H4 (cell line): ENCODE measurements at places on chromosomes 5 and 9.

GRCh38 chr9:16884373-16884772 lies 13.9 kb upstream of the BNC2 start:
- no peak for DNase-seq

- DNase-seq, result no peak
These were observed 22.9 kb downstream of the C5orf15 start for GRCh38 chr5:133945568-133945967.

DNA sequence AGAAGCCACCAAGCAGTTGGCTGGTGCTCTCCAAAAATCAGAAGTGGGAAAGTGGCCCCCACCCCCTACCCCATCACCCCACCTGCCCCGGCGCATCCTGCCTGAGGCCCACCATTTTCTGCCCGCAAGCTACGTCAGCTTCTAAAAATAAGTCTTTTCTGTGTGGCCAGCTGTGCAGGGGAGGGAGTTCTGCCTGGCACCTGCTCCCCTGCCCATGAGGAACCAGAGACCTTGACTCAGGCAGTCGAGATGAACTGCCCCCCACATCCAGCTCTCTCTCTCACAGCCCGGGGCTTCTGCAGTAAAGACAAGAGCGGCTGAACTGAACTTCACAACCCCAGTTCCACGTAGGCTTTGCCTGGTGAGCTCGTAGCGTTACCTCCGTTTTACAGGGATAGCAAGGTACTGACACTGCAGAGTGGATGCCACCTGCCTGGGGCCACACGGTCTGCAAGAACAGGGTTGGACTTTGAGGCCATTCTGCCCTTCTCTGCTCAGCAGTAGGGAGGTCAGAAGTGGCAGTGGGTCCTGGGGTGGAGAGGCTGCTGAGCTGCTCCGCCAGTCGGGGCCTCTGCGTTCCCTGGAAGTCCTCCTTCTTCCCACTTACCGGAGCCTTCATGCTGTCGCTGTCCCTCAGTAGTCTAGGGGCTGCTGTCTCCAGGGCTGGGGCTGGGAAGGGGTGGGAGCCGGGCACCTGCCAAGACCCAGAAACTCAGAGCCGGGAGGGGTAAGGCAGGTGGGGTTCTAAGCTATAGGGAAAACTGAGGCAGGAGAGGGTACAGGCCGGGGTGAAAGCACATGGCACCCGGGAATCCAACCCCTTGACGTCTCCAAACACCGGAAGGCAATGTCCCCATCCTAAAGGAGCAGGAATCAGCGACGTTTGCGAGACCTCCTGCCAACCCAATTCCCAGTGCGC lies 781 bp downstream of the ST6GALNAC4 start:
- DNase-seq, result no peak

- no peak for DNase-seq
These were observed 4.1 kb downstream of the SLC1A1 start for GRCh38 chr9:4494332-4494731.

- DNase-seq, result no peak
These were observed 135.4 kb downstream of the GDNF start for GRCh38 chr5:37704406-37704805.

GRCh38 chr5:82594097-82594496 lies 315.9 kb upstream of the RPS23 start:
- no peak for DNase-seq

DNA sequence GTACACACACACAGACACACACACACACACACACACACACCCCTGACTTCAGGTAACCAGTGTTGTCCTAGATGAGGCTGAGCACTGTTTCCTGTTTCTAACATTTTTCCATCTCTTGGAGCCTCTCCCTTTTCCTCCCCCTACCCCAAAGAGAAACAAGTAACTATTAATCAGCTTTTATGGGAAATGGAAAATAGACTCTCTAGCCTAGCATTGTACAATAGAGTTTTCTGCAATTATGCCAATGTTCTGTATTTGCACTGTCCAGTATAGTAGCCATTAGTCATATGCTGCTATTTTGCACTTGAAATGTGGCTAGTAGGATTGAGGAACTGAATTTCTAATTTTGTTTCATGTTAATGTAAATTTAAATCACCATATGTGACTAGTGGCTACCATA lies 33.1 kb downstream of the RAB3C start:
- no peak for DNase-seq

GRCh38 chr9:69223605-69224004 lies 49.5 kb downstream of the TJP2 start:
- peak; percentile 54 for DNase-seq

GRCh38 chr5:168076561-168076991 lies 214.9 kb upstream of the WWC1 start:
- peak; percentile 67 for DNase-seq

DNA sequence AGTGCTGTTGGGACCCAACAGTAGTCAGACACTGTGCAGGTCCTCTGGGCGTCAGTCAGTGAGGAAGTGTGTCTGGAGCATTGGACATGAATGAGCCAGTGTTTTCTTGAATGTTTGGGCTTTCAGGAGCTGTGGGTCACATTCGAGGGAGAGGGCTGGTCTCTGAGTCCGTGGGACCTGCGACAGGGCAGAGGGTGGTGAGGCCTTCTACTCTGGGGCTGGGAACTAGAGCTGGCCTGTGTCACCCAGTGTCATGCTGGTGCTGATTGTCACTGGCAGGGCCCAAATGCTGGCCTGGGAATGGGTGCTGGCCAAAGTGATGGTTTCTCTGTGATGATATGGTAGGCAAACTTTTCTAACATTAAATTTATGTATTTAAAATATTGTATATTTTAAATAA lies 10.3 kb downstream of the POLR1E start:
- DNase-seq, result no peak
